Body of pancreas (tissue), 4 donors: ENCODE measurements at places on chromosomes 13 and 19. TPM values are rescaled to one million over a fixed set of nuclear protein-coding genes. Genes with fewer than 3 reads are reported as not detected.
A peak's percentile ranks its signal among the peaks of the same experiment; 100 is the strongest.

DNA sequence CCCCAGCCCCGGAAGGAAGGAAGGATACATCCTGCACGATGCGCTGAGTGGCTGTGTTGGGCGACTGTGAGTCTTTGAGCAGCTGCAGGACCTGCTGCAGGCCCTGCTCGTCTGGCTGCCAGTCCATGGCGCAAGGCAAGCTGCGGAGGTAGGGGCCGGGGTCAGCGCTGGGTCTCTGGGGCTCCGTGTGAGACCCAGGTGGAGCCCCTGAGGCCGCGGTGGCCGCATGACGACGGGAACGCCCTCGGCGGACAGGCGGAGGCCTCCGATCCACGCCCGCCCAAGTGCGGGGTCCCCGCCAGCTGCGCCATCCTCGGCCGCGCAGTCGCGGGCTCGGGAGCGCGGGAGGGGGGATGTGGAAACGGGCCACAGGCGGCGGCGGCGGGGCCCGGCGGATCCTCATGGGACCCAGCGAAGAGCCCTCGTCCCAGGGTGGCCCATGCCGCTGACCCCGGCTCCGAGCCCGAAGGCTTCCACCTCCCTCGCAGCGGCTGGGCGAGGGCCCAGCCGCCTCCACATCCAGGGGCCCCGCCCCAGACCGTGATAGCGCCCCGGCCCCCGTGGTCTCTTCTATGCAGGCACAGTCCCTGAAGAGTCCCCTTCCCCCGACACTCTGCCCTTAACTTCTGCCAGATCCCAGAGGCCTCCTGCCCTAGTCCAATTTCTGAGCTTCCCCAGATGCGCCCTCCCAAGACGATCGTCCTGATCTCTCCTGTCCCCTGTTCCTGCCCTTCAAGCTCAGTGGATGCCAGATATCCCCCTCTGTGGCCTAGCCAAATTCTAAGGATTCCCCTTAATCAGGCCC is 2.7 kb downstream of the TNPO2 start:
- no peak for DNase-seq

- no peak for DNase-seq
Measured at GRCh38 chr13:112142401-112142930, 75.5 kb downstream of the SOX1 start.

- no peak for DNase-seq
Measured at GRCh38 chr13:77333594-77333993, 6.7 kb upstream of the MYCBP2 start.

- no peak for DNase-seq
Measured at GRCh38 chr13:98826146-98826545, 73.7 kb upstream of the SLC15A1 start.

- no peak for DNase-seq
Measured at GRCh38 chr13:32503727-32504126, 34.9 kb downstream of the N4BP2L2 start.

- no peak for DNase-seq
Measured at GRCh38 chr13:60150538-60150937, 13.2 kb downstream of the DIAPH3 start.

DNA sequence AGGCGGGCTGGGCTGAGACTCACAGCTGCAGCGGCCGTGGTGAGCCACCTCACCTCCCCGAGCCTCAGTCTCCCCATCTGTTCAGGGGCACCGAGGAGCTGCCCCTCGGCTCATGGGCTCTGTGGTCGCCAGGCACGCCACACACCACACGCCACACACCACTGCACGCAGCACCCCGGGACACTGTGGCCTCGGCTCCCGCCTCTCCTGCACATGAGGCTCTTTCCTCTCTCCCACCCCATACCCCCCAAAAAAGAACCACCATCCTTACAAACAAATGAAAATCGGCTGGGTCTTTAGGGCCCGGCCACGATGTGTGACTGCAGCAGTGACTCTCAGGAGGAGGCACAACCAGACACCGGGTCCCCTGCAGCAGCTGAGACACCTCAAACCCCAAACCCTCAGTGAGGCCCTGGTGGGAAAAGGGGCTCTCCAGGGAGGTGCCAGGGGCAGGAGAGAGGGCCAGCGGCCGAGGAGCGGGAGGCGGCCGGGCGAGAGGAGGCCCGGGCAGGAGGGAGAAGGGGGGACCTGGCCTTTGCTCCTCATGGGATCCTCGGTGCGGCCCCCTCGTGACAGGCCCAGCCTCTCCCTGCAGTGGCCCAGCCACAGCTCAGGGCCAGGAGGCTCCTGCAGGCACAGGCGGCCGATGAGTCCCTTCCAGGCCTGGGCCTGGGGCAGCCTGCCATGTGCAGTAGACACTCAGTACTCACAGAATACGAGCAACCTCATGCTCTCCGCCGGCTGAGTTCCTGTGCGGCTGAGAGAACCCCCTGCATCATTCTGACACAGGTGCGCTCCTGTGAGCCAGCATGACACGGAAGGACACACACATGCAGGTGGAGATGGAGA is 66.3 kb downstream of the RASA3 start:
- DNase-seq = no peak

- DNase-seq = no peak
Measured at GRCh38 chr19:5290336-5291262, 50.0 kb downstream of the PTPRS start.

DNA sequence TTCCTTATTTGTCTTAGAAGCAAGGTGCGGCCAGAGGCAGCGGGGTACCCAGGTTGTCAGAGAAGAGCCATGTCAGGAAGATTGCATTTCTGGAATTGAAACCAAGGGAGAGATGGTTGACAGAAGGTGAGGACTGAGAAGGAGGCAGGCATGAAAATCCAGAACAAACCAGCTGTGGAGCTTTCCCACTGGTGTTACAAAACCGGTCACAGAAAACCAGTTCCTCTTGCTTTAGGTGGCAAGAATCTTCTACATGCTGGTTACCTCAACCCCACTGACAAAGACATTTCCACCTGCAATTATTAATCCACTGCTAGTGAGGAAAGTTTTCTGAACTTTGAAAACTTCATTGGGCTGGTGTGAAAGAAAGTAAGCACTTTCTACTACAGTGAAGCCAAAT is 64.0 kb upstream of the MED4 start:
- peak; percentile 17 for DNase-seq

DNA sequence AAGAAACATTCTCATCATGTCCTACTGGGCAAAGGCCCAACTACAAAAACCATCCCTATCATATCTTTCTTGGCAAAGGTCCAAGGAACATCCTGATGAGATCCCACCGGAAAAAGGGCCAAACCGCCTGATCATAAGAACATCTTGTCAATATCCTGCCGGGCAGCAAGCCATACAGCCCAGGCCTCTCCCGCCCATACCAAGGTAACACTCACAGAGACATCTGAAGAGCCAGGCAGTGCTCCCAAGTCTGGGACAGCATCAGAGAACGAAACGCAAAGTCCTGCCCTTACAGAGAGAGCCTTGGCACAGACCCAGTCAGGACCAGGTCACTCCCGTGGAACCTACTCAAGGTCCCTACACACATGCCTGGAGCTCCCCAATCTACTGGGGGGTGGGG is 18.5 kb upstream of the ZNF331 start:
- no peak for DNase-seq

DNA sequence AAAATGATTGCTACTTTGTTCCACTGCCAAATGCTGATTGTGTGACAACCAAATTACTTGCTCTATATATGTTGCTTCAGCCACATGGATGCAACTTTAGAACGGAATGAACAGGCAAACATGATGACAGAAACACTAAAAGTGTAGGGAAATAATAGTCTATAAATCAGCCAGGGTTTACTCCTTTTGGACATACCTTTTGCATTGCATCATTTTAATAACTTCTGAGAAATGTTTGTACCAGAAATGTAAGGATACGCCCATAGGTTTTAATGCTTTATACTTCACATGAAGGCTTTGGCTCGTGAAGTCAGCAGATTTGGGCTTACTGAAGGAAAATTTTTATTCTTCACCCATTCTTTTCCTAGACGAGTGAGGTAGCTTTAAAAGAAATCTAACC is 141.0 kb downstream of the POSTN start:
- DNase-seq = no peak

DNA sequence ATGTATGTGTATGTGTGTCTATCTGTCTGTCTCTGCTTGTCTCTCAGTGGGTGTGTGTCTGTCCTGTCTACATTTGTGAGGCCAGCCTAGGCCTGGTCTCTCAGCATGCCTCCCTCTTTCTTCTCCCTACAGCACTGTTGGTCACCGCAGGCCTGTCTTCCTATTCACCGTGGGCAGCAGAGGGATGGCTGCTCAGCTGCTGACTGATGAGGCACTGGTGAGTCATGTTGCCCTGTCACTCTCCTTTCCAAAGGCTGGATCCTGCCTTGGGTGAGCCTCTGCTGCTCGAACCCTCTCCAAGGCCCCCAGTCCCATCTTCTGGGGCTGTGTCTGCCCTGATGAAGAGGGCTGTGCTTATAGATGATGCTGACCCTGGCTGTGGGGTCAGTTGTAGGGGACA is 6.3 kb downstream of the ZNF71 start:
- DNase-seq = no peak

GRCh38 chr13:99434258-99434788 is 66.9 kb upstream of the TM9SF2 start:
- DNase-seq = no peak

GRCh38 chr13:33090755-33091414 is 74.7 kb downstream of the KL start:
- no peak for DNase-seq

IGFL1 gene
- total RNA-seq = not detected

IL17D gene
- 0.78 TPM for total RNA-seq

ERICH6B gene
- not detected for total RNA-seq

ANKRD24 gene
- total RNA-seq = 2.1 TPM

ZNF581 gene
- 20.2 TPM for total RNA-seq

FXYD1 gene
- total RNA-seq = 9.1 TPM

KRTDAP gene
- not detected for total RNA-seq
